ENCODE measurements at places on chromosomes 7 and 10. TPM values are rescaled to one million over a fixed set of nuclear protein-coding genes. Genes with fewer than 3 reads are reported as not detected.

GRCh38 chr10:97321032-97321803, 2.1 kb downstream of the FRAT1 start:
- peak; percentile 79 for DNase-seq

GRCh38 chr7:134778941-134779740, at the start of gene CALD1:
CALD1 (plus strand) TSS chr7:134779634; CDS start chr7:134867734, 88,100 bp downstream.
- DNase-seq = peak; percentile 97

GRCh38 chr10:77451886-77452285, 185.7 kb downstream of the KCNMA1 start:
- no peak for DNase-seq

The TRIM73 gene
- 0.54 TPM for total RNA-seq

The GIMAP4 gene
- not detected for total RNA-seq

Measured in GM23338 (cell line).